Osteoblast (primary cell): ENCODE measurements at places on chromosomes 1 and 21. TPM values are rescaled to one million over a fixed set of nuclear protein-coding genes. Genes with fewer than 3 reads are reported as not detected.

Gene LCE1F
- not detected in 2 replicates for total RNA-seq

Gene HSF2BP
- 1.8 and 2.1 TPM in 2 replicates for total RNA-seq

Gene PDZK1IP1
- total RNA-seq: not detected in 2 replicates

Gene NBPF10
- 5.1 and 6.2 TPM in 2 replicates for total RNA-seq

Gene RHOU
- total RNA-seq: under 0.01 and 0.72 TPM in 2 replicates
